Stimulated activated CD4-positive, alpha-beta T cell treated with anti-CD3 and anti-CD28 coated beads, Interleukin-1b, Interleukin-23, amount 100 ng/mL, for 24 hours (primary cell): ENCODE measurements at places on chromosomes 6 and 20.

GRCh38 chr20:38209054-38209675 is 44.1 kb upstream of the TGM2 start:
- no peak for DNase-seq

DNA sequence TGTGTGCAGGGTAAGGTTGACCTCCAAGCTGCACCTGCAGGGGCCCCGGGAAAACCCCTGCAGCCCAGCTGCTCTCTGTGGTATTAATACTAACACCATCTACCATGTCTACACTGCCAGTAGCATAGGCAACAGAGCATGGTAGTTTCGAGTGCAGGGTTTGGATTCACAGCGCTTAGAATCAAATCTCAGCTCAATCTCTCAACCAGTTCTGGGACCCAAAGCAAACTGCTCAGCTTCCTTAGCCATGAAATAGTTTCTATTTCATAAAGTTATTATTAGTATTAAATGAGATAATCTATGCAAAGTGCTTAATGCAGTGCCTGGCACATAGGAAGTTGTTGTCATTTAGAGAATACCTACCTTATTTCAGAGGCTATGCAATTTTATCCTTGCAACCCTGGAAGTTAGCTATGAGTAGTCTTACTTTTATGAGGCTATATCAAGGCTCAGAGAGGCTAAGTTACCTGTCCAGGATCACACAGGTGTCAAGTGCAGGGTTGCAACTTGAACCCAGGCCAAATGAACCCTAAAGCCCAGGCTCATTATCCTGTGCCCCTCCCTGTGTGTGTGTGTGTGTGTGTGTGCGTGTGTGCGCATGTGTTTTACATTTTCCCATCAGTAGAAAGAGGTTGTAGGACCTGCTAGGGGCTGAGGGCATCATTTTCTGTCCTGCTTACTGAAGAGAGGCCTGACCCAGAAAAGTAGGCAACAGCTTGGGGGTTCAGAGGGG is 27.6 kb upstream of the MRPS18A start:
- no peak for DNase-seq

- DNase-seq: no peak
Observed at GRCh38 chr6:131257104-131257503, 121.8 kb downstream of the AKAP7 start.

GRCh38 chr6:146981981-146982380 is 222.2 kb upstream of the STXBP5 start:
- no peak for DNase-seq

DNA sequence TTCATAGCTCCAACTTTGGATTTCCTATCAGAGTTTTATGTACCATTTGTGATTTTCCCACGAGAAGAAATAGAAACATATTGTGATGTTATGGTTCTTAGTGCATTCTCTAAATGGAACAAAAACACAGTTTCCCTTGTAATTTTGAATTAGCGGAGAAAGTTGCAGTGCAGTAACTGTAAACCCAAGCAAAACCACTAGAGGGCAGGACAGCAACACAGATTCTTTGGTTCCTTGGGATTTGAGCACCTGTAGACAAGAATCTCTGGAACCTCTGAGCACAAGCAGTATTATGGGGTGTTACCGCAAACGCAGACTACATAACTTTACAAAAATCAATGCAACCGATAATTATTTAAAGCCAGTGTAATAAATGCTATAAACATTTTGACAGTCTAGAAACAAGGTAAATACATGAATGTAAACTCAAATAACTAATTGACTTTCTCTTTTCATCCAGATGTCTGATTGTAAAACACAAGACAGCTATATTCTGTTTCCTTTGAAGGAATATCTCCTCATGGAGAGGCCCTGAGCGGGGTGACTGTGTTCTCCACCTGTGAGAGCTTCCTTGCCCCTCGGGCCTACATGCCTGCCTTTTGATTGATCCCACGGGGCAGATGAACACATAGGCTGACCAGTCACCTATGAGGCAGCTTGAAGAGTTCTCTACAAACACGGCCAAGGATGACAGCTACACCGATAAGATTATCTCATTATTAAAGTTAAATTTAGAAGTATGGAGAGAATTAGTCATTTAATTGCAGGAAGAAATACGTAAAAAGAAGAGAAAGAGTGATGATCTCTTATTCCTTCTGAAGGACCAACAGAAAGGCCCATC is 67.5 kb upstream of the COL21A1 start:
- no peak for DNase-seq

DNA sequence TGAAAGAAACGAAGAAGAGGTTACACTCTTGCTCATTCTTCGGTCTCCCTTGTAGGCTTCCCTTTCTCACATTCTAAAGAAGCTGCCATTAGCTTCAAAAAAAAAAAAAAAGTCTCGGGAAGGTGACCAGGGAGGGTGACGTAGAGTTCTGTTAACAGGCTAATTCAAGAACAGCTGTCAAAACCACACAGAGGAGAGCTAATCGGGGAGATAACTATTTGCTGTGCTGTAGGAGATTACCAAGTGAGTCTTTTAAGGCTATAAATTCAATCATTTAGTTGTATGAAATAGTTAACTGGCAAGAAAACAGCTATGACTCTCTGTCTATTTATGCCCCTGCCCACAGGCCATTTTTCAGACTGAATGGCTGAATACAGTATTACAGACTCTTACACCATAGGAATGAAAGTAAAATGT is 256.8 kb downstream of the SYNE1 start:
- DNase-seq: no peak

DNA sequence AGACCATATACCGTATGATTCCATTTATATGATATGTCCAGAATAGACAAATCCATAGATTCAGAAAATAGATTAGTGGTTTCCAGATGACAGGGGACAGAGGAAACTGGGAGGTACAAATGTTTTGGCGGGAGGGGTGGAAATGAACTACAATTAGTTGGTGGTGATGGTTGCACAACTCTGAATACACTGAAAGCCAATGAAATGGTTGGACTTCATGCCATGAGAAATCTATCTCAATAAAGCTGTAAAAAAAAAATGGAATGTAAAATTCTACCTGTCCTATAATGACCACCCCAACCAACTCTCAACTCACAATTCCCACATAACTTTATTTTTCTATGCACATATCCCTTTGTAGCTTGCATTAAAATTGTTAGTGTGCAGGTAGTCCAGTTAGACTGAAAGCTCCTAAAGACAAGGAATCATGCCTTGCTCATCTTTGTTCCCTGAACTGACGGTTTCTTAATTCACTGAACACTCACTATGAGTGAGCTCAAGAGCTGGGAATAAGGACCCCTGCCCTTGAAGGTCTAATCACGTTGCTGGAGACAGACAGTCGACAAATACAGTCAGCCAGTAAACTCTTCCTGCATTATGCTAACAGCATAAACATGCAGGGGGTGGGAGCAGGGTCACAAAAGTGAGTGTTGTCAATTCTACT is 1.4 kb downstream of the DCDC2 start:
- no peak for DNase-seq

- DNase-seq: no peak
Observed at GRCh38 chr6:150579611-150580010, 20.1 kb upstream of the PLEKHG1 start.

- no peak for DNase-seq
Observed at GRCh38 chr6:131303338-131303930, 168.2 kb downstream of the AKAP7 start.

DNA sequence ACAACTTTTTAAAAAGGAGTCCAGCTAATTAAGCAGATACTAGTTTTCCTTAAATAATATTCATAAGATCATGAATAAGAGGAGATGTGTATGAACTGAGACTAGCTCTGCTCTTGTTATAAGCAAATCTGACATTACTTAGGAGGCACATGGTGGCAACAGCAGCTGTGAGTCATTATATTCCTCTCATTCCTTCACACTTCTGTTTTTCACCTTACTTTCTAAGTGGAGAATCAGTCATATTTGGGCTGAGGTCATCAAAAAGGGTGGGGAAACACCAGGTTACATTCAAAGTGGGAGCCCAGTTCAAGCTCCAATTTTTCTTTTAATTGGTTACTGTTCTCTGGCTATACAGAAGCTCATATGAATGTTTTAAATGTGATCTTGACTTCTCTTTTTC is 6.0 kb upstream of the RIPPLY2 start:
- DNase-seq: no peak

DNA sequence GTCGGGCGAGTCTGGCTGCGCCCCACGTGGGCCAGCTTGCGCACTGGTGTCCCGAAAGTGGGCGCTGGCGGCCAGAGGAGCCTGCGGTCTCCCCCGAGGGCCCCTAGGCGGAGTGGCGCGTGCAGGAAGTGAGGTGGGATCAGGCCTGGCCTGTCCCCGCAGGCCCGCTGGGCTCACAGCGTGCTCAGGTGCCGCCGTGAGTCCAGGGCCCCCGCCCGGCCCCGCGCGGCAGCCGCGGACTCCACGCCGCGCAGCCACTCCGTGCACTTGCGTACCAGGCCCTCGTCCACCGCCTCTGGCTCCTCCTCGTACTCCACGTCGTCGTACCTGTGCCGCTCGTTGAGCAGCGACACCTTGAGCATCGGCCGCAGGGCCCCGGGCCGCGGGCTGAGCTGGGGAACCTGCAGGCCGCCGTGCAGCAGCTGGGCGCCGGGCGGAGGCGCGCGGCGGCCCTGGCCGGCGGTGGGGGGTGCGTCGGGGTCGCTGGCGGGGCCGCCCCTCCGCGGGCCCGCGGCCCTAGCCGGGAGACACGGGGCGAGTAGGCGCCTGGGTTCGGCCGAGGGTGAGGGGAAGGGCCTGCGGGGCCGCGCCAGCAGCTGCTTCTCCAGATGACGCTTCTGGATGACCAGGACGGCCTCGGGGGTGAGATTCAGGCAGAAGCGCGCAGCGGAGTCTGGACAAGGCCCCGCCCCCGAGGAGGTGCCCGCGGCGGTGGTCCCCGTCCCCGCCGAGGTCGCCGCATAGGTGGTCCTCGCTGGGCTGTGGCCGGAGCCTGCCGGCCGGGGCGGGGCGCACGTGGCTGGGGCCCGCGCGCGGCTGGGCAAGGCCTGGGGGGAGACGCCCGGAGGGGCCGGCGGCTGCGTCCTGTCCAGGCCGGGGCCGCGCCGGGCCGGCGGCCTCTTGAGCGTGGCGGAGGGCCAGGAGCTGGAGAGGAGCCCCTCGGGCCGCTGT is 835 bp downstream of the PRR18 start:
- no peak for DNase-seq

- DNase-seq: no peak
Observed at GRCh38 chr6:153956808-153957207, 82.2 kb upstream of the OPRM1 start.

DNA sequence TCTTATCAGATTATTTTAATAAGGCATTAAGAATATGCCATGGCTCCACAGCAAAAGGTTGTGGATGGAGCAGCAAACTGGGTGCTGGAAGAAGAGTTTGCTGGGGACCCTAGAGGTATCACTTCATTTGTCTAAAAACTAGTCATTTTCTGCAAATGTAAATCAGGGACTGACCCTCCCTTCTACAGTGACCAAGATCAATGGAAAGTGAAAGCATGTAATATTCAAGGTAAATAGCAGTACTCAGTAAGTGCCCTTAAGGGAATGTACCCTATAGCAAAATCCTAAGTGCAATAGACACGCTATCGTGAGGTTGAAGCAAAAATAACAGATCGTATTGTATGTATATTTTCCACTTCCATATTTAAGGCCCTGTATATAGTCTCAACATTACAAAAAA is 38.7 kb downstream of the TRDN start:
- no peak for DNase-seq

DNA sequence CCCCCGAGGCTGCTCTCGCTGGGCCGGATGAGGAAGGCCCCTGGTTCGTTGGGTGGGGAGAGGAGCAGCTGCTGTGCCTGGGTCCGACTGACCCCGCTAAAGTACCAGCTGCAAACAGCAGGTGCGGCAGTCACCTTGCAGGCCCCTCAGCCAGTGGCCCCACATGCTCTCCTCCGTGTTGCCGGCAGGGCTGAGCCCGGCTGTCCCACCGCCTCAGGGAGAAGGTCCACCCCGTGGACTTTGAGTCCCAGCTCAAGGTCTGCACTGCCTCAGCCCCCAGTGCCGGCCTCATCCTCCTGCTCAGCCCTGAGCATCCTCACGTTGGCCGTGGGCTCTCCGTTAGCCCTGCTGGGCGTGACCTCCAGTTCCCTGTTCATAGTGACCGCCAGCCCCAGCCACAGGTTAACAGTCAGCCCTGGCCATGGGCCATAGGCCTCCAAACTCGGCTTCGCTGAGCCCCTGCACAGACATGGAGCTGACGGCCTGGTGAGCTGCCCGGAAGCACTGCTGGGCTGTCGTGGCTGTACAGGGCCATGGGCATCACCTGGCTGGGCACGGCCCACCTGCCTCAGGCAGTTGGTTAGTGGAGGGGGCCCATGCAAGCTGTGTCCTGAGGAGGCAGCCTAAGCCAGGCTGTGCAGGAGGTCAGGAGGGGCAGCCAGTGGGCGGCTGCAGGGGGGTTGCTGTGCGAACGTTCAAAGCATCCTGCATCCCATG is 3.1 kb downstream of the SRMS start:
- no peak for DNase-seq

- no peak for DNase-seq
Observed at GRCh38 chr6:23371132-23371915, 754.7 kb upstream of the NRSN1 start.

GRCh38 chr6:4607793-4608192 is 168.4 kb upstream of the CDYL start:
- DNase-seq: no peak

DNA sequence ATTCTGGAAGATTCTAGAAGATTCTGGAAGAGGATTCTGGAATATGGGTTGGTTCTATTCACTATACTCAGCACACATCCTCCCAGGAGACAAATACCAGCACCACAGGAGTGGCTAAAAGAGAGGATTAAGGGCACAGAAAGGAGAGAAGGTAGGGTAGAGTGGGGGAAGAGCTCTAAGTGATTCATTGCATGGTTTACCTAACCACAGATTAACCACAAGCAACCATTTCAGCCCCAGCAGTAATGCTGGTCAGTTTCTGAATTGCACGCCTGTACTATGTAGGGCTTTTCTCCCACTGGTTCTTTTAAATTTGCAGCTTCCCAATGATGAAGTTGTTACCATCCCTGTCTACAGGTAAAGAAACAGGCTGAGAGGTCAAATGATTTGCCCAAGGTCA is 192.7 kb upstream of the PMEPA1 start:
- no peak for DNase-seq

DNA sequence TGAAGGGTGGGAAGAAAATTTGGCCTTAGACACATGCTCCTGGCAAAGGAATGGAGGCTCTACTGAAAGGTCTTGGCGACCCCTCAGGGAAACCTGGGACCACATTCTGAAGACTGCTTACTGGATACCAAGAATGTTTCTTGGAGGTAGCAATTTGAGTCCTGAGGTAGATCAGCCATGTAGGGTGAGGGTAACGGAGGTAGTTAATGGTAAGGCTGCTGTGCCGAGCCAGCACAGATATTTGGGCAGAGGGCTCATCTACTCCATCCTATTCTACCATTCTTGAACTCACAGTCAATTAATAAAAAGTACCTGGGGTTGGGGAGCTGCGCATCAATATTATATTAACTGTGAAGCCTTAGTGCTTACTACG is 401 bp upstream of the PHF3 start:
- no peak for DNase-seq

GRCh38 chr20:24235296-24236175 is 233.9 kb upstream of the SYNDIG1 start:
- no peak for DNase-seq

GRCh38 chr20:23200914-23201313 is 114.8 kb upstream of the CD93 start:
- no peak for DNase-seq

GRCh38 chr6:14086701-14087100 is 30.9 kb upstream of the CD83 start:
- no peak for DNase-seq
